ENCODE measurements at places on chromosomes 2 and 18. TPM values are rescaled to one million over a fixed set of nuclear protein-coding genes. Genes with fewer than 3 reads are reported as not detected.
A peak's percentile ranks its signal among the peaks of the same experiment; 100 is the strongest.

Gene APCDD1
- total RNA-seq = 0.46 TPM

DNA sequence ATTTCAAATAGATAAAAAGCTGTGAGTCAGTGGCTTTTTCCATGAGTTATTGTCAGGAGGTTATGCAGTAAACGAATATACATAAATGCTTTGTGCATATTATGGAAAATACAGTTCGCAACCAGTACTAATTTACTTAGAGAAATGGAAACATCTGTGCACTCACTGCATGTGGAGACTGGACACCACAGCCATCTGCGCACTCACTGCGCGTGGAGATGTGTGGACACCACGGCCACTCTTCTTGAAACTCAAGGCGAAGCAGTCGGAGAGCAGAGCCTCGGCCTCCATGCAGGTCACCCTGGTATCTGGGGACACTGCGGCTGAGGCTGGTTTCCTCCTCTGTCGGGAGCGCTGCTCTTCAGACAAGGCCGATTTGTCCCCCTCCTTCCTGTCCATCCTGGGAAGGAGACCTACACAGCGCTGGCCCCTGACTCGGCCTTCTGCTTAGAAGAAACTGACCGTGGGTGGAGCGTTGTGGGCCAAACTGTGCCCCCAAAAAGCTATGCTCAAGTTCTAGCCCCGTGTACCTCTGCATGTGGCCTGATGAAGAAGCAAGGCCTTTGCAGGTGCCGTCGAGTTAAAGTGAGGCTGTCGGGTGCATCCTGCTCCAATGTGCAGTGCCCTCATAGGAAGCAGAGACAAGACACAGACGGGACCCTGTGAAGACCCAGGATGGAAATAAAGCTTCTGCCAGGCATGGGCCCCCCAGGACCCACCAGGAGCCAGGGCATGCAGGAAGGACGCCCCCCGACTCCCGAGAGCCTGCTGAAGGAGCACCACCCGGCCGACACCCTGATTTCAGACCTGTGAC is 88.0 kb downstream of the TPO start:
- no peaks in the 10 kb centered on the region for H3K4me1 ChIP-seq
- DNase-seq = no peak
- H3K4me3 ChIP-seq = no peak overlapping the region
- H3K27ac ChIP-seq = no peak overlapping the region

DNA sequence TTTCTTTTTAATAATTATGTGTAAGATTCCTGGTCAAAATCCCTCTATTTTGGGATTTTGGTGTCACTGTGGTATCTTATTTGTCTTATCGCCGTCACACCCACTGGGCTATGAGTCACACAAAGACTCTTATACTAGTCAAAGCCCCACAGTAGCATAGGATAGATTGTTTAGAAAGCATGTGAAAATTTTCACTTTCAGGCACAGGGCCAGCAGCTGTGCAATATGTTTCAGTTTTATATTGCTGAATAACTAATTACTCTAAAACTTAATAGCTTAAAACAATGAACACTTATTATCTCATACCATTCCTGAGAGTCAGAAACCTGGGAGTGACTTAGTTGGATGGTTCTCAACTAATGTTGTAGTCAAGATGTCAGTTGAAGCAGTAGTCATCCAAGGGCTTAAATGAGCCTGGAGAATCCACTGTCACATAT is 24.0 kb downstream of the CFAP210 start:
- H3K4me1 ChIP-seq = no peaks in the 10 kb centered on the region
- no peaks in the 10 kb centered on the region for H3K27me3 ChIP-seq
- no peak overlapping the region for H3K4me3 ChIP-seq

GRCh38 chr2:177165721-177166711 is 46.6 kb upstream of the HNRNPA3 start:
- peaks cover 25% of the 10 kb centered on the region for H3K4me1 ChIP-seq
- peak overlapping the region; percentile 90 for H3K27ac ChIP-seq
- no peaks in the 10 kb centered on the region for H3K27me3 ChIP-seq
- peak overlapping the region; percentile 31 for H3K4me3 ChIP-seq
- peak; percentile 84 for DNase-seq

DNA sequence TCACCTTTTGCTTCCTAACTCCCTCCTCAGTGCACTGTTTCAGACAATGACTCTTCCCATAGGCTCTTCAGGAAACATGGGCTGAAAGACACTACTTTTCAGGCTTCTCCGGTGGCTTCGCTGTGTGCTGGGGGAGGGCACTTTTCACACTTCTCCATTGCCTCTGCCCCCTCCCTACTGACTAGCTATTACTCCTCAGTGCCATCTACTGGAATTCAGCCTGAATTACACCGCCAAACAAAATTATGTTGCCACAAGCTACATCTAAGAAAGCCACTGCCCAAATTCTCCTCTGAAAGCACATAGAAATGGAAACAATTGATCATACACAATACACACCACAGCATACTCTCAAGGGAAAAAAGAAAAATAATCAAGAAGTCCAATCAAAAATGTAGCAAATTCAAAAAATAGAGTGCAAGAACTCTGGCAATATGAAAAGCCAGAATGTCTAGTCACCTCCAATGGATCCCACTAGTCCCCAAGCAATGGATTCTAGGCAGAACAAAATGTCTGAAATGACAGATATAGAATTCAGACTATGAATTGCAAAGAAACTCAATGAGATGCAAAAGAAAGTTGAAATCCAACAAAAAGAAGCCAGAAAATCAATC is 1139.4 kb upstream of the GYPC start:
- H3K4me3 ChIP-seq = no peak overlapping the region
- H3K36me3 ChIP-seq = no peaks in the 10 kb centered on the region
- no peak for DNase-seq
- no peaks in the 10 kb centered on the region for H3K4me1 ChIP-seq
- H3K27me3 ChIP-seq = no peaks in the 10 kb centered on the region

GRCh38 chr2:73162856-73163391 is 39.5 kb upstream of the NOTO start:
- H3K36me3 ChIP-seq = no peaks in the 10 kb centered on the region
- no peak for DNase-seq
- H3K4me3 ChIP-seq = no peak overlapping the region
- peaks cover 4% of the 10 kb centered on the region for H3K27me3 ChIP-seq

Gene MYCN
- not detected for total RNA-seq

DNA sequence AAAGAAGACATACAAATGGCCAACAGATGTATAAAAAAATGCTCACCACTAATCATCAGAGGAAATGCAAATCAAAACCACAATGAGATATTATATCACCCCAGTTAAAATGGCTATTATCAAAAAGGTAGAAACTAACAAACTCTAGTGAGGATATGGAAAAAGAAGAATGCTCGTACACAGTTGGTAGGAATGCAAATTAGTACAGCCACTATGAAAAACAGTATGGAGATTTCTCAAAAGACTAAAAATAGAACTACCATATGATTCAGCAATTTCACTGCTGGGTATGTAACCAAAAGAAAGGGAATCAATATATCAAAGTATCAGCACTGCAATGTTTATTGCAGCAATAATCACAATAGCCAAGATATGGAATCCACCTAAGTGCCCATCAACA is 519.3 kb upstream of the HNMT start:
- H3K36me3 ChIP-seq = no peaks in the 10 kb centered on the region
- DNase-seq = no peak
- H3K4me1 ChIP-seq = no peaks in the 10 kb centered on the region
- no peaks in the 10 kb centered on the region for H3K27me3 ChIP-seq

GRCh38 chr2:57402755-57403154 is 643.9 kb upstream of the VRK2 start:
- H3K4me3 ChIP-seq = no peak overlapping the region
- no peak for DNase-seq
- H3K27me3 ChIP-seq = no peaks in the 10 kb centered on the region
- H3K36me3 ChIP-seq = no peaks in the 10 kb centered on the region

Gene ZNF521
- 12.3 TPM for total RNA-seq

DNA sequence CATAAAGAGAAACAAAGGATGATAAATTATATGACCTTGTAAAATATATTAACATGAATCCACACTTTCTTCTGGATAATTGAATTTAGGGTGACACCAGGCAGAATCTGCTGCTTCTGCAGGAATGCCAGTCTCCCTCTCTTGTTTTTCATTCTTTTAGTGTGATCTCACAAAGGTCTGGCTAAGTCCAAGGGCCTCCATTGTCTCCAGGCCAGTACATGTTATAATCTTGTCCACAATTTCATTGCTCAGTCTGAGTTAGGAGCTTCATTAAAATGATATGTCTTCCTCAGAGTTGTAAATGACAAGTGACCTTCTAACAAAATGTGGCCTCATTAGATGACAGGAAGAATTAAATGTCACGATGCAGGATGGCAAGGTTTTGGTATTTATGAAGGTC is 110.2 kb downstream of the APOB start:
- no peaks in the 10 kb centered on the region for H3K4me1 ChIP-seq
- no peak overlapping the region for H3K27ac ChIP-seq
- no peaks in the 10 kb centered on the region for H3K36me3 ChIP-seq
- DNase-seq = no peak

DNA sequence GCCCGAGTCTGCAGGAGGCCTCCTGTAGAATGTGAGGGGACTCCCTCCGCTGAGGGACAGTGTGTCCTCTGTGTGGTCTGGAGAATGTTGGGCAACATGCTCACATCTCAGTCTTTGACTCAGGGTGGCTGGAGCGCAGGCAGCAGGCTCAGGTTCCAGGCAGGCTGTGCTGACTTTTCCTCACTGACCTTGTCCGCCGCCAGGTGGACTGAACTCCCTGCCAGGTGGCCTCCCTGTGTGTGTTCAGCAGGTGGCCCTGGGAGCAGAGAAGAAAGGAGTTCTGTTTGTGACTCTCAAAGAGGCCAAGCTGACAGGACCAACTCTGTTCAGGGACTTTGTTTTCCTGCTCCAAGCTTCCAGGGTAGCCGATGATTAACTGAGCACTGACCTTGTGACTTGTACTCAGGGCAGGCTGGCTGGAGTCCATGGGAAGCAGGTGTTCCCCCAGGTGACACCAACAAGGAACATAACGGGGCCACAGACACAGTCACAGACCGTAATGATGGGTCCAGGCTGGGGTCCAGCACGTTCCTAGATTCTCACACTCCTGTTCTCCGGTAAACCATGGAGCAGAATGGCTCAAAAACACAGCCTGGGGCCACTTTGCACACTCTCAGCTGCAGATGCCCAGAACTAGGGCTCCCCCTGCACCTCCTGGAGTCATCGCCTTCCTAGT is 439.8 kb downstream of the RNF144A start:
- H3K36me3 ChIP-seq = no peaks in the 10 kb centered on the region
- no peaks in the 10 kb centered on the region for H3K27me3 ChIP-seq
- DNase-seq = no peak
- no peaks in the 10 kb centered on the region for H3K4me1 ChIP-seq
- H3K27ac ChIP-seq = no peak overlapping the region
- H3K4me3 ChIP-seq = no peak overlapping the region

Gene TWIST2
- total RNA-seq = not detected

Gene NT5DC4
- total RNA-seq = 10.3 TPM

- no peak for DNase-seq
- no peaks in the 10 kb centered on the region for H3K27me3 ChIP-seq
- H3K27ac ChIP-seq = no peak overlapping the region
- H3K4me3 ChIP-seq = no peak overlapping the region
- no peaks in the 10 kb centered on the region for H3K36me3 ChIP-seq
- no peaks in the 10 kb centered on the region for H3K4me1 ChIP-seq
These were observed 203.8 kb downstream of the RDH14 start for GRCh38 chr2:18356676-18357075.

Gene LOXHD1
- total RNA-seq = not detected

Gene HNMT
- 0.12 TPM for total RNA-seq

Gene LRP1B
- total RNA-seq = not detected

DNA sequence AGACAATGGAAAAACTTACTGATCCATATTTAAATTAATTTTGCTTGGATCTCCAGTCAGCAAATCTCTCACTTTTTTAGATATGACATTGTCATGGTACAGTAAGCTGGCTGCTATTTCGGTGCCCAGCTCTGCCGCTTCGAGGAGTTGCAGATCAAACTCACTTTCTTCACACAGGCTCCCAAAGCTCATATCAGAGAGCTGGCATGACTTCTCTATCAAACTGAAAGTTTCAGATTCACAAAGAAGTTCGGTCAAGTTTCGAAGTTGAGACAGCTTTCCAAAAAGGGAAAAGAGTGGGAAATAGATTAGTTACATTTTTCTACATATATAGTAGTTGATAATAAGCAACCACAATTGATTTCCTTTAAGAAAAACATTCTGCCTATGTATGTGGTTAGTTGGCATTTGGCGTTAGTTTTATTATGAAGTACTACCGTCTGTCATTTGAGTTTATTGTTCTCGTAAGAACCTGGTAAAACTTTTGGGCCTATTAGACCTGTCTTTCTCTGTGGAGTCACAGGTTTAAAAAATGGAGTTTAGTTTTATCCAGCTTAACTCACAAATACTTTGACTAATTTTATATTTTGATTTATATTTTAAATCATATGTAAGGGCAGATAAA is 118.8 kb downstream of the ABCA12 start:
- no peaks in the 10 kb centered on the region for H3K36me3 ChIP-seq
- no peak overlapping the region for H3K4me3 ChIP-seq
- DNase-seq = no peak
- no peak overlapping the region for H3K27ac ChIP-seq
- no peaks in the 10 kb centered on the region for H3K27me3 ChIP-seq
- H3K4me1 ChIP-seq = no peaks in the 10 kb centered on the region

GRCh38 chr2:195658541-195658890 is 1.5 kb downstream of the SLC39A10 start:
- peak overlapping the region; percentile 96 for H3K4me3 ChIP-seq
- peak overlapping the region; percentile 98 for H3K27ac ChIP-seq
- no peaks in the 10 kb centered on the region for H3K27me3 ChIP-seq
- peak; percentile 52 for DNase-seq

- no peak for DNase-seq
- peaks cover 3% of the 10 kb centered on the region for H3K4me1 ChIP-seq
- H3K27me3 ChIP-seq = no peaks in the 10 kb centered on the region
- H3K27ac ChIP-seq = no peak overlapping the region
- no peak overlapping the region for H3K4me3 ChIP-seq
These were observed 159.9 kb downstream of the CTIF start for GRCh38 chr18:48698707-48699106.

DNA sequence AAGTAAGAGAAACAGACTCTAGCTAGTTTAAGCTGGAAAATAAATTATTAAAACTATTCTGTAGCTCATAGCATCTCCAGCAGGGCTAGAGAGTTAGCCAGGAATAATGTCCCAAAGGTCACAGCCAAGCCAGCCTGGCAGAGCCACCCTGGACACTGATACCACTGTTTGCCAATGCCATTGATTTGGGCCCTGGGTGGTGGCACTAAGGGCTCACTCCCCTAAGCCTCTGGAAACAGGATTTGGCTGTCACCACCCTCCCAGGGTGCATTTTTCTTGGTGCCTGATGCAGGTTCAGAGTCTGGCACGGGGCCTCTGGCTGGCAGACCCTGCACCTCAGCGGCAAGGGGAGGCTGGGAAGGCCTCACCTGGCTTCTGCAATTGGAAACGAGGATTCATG is 7.1 kb downstream of the SH2D6 start:
- peaks cover 6% of the 10 kb centered on the region for H3K4me1 ChIP-seq
- no peaks in the 10 kb centered on the region for H3K36me3 ChIP-seq
- no peaks in the 10 kb centered on the region for H3K27me3 ChIP-seq
- no peak overlapping the region for H3K27ac ChIP-seq
- H3K4me3 ChIP-seq = no peak overlapping the region

DNA sequence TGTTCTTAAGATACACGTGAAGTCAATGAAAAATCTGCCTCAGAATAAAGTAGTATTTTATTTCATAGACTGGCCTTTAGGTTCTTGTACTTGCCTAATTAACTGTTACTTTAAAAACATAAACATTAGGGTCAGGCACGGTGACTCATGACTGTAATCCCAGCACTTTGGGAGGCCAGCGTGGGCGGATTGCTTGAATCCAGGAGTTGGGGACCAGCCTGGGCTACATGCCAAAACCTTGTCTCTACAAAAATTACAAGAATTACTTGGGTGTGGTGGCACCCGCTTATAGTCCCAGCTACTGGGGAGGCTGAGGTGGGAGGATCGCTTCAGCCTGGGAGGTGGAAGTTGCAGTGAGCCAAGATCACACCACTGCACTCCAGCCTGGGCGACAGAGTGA is 16.0 kb upstream of the SNORC start:
- no peaks in the 10 kb centered on the region for H3K4me1 ChIP-seq
- H3K36me3 ChIP-seq = peaks cover 1% of the 10 kb centered on the region
- DNase-seq = no peak
- H3K4me3 ChIP-seq = no peak overlapping the region

Measured in B cell (primary cell).